IPS DF 6.9 (cell line): ENCODE measurements at places on chromosomes 4 and X.

DNA sequence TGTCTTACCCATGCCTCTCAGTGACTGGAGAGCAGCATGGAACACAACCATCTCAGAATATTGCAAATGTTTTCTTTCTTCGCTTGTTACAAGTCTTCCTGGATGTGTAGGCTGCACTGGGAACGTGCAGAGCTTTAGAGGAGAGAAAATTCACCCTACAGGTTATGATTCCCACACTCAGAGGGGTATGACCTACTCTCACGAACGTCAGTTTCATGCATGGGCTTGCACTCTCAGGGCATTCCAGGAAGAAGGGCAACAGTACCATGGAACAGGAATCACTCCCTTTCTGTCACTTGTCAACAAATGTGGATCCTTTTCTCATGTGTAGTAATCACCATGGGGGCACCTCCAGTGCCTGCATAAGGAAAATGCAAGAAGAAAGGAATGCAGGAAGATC lies 75.8 kb downstream of the NBDY start:
- no peak for DNase-seq

GRCh38 chr4:185182239-185182638 lies 21.6 kb downstream of the CFAP97 start:
- no peak for DNase-seq

DNA sequence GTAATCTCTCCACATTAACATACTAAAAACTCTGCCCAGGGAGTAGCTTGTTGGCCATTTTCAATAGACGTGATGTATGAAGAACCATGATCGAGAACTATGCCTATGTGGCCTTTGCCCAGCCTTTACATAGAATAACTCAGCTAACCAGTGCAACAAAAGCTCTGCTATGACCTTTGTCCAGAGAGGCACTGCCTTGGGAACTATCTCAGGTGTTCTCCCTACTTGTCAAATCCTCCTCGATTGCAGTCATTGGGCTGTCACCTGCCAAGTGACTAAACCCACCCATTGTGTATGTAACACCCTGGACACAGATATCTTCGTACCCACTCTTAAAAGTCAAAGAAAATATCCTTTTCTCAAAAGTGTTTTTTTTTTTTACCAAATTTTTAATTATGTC lies 610.3 kb upstream of the GALNTL6 start:
- DNase-seq: no peak

DNA sequence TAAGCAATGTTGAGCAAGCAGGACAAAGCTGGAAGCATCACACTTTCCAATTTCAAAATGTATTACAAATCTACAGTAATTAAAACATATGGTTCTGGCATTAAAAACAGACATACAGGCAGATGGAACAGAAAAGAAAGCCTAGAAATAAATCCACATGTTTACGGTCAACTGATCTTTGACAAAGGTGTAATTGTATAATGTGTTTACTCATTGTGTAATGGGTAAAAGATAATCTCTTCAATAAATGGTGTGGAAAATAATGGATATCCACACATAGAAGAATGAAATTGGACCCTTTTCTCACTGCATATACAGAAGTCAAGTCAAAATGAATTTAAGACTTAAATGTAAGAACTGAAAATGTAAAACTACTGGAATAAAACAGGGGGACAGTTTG lies 394.2 kb downstream of the ANKRD50 start:
- DNase-seq: no peak

DNA sequence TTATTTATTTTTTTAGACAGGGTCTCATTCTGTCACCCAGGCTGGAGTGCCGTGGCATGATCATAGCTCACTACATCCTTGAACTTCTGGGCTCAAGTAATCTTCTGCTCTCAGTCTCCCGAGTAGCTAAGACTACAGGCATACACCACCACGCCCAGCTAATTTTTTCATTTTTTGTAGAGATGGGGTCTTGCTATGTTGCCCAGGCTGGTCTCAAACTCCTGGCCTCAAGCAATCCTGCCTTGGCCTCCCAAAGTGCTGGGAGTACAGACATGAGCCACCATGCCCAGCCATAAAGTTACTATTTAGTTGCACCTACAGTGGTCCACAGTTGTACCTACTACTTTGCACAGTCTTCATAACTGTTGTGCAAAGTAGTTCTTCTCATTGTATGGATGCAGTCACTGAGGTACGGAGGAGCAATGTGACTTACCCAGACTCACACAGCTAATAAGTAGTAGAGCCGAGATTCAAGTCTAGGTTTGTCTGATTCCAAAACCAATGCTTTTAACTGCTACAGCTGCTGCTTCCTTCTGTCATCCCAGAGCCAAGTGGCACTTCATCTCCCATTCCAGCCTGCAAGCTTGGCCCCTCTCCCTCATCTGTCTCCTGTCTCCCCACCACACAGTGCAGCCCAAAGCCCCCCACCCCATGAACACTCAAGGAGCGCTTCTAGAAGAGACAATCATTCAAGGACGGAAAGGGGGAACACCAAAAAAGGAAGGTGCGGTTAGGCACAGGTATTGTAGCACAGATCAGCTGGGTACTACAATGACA lies 24.0 kb upstream of the IQSEC2 start:
- DNase-seq: no peak

GRCh38 chr4:90128961-90129495 lies 1.8 kb downstream of the CCSER1 start:
- no peak for DNase-seq

- DNase-seq: no peak
These were observed 10.7 kb upstream of the PASD1 start for GRCh38 chrX:151552743-151553142.

DNA sequence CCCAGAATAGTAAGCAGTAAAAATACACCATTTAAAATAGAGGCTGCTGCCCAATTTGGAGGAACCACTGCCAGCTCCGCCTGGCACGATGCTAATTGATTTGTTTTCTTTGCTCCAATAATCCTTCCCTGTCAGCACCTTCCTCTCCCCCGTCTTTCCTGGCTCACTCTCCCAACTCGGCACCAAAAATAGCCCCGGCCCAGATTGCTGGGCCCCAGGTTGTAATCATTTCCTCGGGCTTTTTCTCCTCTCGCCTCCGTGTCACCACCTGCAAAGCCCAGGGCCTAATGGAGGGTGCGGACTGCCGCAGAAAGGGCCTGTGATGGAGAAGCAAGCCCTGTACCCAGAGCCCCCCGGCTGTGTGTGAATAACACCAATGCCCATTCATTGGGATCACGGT lies 197.6 kb upstream of the PSAPL1 start:
- DNase-seq: no peak

GRCh38 chrX:17939724-17940123 lies 78.6 kb upstream of the RAI2 start:
- DNase-seq: no peak

DNA sequence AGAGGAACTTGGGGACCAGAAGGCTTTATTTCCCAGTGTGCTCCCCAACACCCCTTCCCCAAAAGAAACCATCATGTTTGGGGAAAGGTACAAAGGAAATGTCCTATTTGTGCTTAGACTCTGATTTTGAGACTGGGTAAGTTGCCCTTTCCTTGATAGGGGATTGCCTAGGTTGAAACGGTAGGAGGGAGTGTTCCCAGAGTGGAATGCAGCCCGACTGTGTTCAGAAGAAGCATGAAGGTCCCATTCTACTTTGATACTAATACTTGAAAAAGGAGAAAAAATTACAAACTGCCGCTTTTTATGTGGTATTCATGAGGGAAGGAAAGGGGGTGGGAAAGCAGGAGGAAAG lies 32.4 kb upstream of the TMEM131L start:
- DNase-seq: no peak

DNA sequence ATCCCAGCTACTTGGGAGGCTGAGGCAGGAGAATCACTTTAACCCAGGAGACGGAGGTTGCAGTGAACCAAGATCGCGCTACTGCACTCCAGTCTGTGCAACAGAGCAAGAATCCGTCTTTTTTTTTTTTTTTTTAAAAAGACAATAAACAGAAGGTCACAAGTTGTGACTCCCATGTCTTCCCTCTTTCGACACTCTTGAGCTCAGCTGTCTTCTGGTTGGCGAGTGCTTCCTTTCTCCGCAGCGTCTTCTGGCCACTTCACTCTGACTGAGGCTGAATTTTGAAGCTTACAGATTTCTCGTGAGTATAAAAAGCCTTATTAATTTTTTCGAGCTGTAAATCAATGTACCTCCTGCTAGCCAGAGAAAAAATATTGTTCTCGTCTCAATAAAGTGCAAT lies 124.9 kb downstream of the STOX2 start:
- DNase-seq: no peak

- DNase-seq: no peak
These were observed 126.6 kb upstream of the GYPA start for GRCh38 chr4:144267084-144267483.

GRCh38 chrX:86805241-86805640 lies 657.0 kb downstream of the DACH2 start:
- no peak for DNase-seq

DNA sequence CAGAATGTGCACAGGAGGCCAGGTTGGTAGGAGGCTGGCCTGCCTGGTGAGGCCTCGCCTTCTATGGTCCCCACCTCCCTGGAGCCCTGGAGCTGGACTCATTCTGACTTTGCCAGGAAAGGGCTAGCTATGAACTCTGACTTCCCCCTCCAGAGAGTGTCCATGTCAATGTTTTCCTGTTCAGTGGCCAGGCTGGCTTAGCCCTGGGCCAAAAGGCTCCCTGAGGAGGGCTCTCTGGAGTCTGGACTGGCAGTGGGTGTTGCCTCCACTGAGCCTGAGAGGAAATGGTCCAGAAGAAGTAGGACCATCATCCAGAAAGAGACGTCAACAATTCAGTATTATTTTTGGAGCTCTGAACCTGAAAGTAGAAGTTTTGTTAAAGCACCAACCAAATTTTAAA lies 178.7 kb downstream of the CHIC2 start:
- DNase-seq: no peak

- no peak for DNase-seq
These were observed 13.1 kb downstream of the DCHS2 start for GRCh38 chr4:154478547-154478946.

DNA sequence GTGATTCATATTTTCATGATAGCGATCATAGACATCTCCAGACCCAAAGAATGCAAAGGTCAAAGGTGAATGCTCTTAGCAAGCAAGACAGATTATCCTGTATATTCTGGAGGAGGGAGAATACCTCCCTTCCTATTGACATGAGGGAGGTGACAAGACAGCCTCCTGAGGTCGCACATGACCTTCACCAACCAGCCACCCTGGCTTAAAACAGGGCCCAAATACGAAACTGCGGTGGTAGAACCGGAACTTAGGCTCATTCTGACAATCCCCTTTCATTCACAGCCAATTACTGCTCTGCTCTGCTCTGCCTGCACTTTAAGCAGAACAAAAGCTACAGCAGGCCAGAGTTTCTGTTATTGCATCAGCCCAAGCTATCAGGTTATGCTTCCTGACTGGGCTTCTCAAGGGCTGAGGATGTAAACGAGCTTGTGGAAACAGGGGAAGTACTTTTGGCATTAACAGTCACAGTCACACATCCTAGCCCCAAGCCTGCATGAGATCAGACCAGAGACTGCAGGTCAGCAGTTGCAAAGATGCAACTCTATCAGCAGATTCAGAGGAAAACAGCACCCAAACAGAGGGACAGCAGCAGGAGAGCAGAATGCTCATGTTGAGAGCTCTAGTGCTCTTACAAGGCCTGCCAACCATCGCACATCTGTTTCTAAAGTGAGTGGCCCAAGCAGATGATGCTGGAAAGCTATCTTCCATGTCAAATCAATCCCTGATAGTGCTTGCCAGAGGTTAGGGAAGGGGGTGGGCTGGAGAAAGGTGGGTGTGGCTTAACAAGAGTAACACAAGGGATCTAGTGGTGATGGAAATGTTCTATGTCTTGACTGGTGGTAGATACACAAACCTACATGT lies 51.3 kb upstream of the MAP3K15 start:
- DNase-seq: no peak

DNA sequence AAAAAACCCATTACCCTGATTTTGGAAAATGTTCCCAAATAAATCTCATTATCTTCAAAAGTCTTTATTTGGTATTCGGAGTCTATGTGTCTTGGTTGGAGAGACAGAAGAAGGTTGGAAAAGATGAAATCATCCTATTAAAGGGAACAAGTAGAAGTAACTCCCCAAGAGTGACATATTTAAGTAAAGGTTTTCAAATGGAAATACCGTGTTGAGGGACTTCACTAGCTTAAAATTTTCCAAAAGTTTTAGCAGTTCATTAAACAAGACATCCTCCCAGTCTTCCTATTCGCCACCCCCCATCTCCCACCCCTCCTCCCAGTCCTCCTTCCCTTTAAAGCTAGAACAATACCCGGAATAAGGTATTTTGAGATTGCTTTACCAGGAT lies 62.7 kb upstream of the CCDC160 start:
- no peak for DNase-seq

DNA sequence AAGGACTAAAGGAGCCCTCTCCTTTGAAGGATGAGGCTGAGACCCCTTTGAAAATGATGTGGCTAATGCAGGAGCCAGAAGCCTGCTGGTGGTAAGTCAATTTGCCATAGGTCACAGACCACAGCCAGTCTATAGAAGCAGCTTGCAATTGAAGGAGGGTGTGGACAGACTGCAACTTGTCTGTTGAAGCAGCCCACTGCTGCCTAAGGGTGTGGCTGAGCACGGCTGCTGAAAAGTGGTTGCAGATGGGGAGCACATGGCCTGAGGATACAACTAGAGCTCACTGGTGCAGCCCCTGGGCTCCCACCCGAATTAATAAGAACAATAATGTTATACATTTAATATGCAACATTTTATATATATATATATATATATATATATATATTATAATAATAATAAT lies 11.4 kb upstream of the EXOC1L start:
- DNase-seq: no peak

- DNase-seq: no peak
These were observed 150.6 kb upstream of the MBNL3 start for GRCh38 chrX:132639446-132639845.

GRCh38 chrX:13307041-13307440 lies 12.8 kb downstream of the ATXN3L start:
- no peak for DNase-seq

GRCh38 chrX:132955690-132956089 lies 2.7 kb downstream of the HS6ST2 start:
- no peak for DNase-seq

DNA sequence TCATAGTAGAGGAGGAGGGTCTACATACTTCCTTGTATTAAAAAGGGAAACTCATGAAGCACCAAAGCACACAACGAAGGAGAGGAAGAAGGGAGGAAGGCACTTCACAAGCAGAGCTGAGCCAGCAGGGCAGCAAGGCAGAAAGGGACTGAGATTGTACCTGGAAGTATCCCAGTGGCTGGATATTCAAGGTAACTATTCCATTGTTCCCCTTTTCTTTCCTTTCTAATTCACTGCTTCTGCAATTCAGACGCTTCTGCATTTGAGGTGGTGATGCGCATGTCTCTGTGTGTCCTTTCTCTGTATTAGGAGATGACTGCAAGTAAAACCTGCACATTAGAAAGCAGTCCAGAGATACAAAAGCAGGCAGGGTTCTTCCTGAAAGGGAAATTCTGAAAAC lies 54.9 kb downstream of the UBQLN2 start:
- no peak for DNase-seq

GRCh38 chr4:139564502-139564901 lies 8.5 kb upstream of the SETD7 start:
- no peak for DNase-seq

- no peak for DNase-seq
These were observed 67.6 kb downstream of the COX18 start for GRCh38 chr4:73001885-73002284.

GRCh38 chrX:130253916-130254315 lies 14.8 kb downstream of the ZNF280C start:
- DNase-seq: no peak

GRCh38 chr4:8041868-8042267 lies 102.2 kb upstream of the AFAP1 start:
- no peak for DNase-seq

- DNase-seq: no peak
These were observed 71.9 kb downstream of the ATG4A start for GRCh38 chrX:108163333-108164082.
